ENCODE measurements at places on chromosomes 5 and 9.

- no peak for DNase-seq
Measured at GRCh38 chr5:5719292-5719691, 296.8 kb downstream of the ICE1 start.

DNA sequence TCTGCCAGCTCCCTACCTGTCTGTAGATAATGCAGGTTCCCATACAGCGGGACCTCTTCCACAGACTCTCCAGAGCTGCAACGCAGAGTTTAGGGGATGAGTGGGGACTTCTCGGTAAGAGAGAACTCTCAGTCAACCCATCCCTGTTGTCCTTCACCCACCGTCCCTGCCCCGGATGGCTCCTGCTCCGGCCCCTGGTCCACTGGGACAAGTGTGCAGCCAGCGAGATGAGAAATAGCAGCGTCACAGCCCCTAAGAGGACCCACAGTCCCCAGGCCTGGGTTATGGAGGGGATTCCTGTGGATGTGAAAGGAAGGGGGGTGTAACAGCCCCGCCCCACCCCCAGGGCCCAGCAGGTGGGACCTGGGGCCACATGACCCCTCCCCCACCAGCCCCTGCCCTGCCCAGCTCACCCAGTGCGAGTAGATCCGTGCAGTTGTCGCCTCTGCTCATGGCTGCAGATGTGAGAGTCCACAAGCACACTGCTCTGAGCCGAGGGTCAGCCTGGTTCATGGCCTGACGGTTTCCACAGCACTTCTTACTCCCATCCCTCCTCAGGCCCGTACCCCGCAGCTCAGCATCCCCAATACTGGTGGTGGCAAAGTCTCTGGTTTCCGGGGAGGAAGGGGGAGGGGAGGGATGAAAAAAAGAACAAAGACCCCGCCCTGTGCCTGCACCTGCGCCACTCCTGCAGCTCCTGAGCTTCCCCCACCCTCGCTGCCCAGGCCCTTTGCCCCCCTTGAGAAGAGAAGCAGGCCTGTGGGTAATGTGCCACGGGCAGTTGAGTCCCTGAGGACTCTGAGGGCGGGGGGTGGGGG is at the start of gene SIT1:
Gene SIT1 (minus strand): TSS at position 591 of the 818 bp plus-strand sequence. CDS start 78 bp downstream, at position 513.
- no peak for DNase-seq

GRCh38 chr5:88094403-88094802 is 174.2 kb downstream of the TMEM161B start:
- no peak for DNase-seq

GRCh38 chr5:150035139-150035895 is 34.8 kb downstream of the HMGXB3 start:
- no peak for DNase-seq

GRCh38 chr5:123157791-123158581 is 68.9 kb downstream of the PRDM6 start:
- DNase-seq: no peak

DNA sequence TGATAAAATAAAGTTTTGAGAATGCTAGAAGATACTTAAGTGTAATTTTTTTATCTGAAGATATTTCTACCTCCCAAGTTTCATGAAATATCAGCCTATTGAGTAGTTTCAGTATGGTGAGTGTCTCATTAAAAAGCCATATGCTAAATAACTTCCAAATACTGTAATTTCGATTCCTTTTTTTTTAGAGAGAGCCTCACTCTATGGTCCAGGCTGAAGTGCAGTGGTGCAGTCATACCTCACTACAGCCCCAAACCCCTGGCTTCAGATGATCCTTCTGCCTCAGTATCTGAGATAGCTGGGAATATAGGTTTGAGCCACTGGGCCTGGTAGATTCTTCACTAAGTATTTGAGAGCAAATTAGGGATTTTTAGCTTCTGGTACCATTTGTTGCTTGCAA is 24.5 kb downstream of the CDC42SE2 start:
- DNase-seq: no peak

- DNase-seq: no peak
Measured at GRCh38 chr5:32780508-32780919, 69.4 kb downstream of the NPR3 start.

- no peak for DNase-seq
Measured at GRCh38 chr5:168468836-168469235, 17.4 kb upstream of the RARS1 start.

DNA sequence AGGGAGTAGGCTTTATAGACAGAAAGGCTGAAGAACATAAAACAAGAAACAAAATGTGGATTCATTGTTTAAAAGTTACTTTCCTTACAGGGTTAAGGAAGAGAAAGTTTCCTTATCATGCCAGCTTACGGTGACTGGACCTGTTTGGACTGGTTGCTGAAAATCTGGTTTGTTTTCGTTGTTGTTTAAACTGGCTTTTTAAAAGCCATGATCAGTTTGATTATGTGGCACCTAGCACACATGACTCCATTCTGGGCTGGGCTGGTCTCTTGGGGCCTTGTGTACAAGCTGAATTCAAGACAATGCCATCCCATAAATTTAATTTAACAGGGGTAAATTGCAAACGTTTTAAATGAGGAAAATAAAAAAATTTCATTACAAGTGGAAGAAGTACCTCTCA is 18.4 kb upstream of the ZNF474 start:
- no peak for DNase-seq

- no peak for DNase-seq
Measured at GRCh38 chr5:124796495-124796894, 50.1 kb upstream of the ZNF608 start.

GRCh38 chr5:179530069-179530998 is 20.0 kb upstream of the RUFY1 start:
- DNase-seq: no peak

DNA sequence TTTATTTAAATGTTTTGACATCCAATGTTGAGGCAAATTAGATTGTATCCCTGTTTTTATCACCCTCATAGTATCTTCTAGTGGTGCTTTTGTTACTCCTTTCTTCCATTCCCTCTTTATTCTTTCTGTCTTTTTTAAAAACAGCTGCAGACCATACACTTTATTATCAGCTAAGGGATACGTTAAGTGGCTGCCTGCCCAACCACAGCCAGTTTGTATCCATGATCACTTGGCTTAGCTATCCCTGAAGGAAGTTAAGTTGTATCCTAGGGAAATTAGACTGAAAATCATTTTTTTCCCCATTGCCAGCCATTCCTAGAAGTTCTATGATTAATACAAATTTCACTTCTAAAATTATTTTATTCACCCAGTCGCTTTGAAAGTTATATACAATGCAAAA is 1032.7 kb downstream of the NR2F1-AS1 start:
- no peak for DNase-seq

GRCh38 chr9:135552698-135553171 is 6.8 kb downstream of the OBP2A start:
- DNase-seq: no peak

DNA sequence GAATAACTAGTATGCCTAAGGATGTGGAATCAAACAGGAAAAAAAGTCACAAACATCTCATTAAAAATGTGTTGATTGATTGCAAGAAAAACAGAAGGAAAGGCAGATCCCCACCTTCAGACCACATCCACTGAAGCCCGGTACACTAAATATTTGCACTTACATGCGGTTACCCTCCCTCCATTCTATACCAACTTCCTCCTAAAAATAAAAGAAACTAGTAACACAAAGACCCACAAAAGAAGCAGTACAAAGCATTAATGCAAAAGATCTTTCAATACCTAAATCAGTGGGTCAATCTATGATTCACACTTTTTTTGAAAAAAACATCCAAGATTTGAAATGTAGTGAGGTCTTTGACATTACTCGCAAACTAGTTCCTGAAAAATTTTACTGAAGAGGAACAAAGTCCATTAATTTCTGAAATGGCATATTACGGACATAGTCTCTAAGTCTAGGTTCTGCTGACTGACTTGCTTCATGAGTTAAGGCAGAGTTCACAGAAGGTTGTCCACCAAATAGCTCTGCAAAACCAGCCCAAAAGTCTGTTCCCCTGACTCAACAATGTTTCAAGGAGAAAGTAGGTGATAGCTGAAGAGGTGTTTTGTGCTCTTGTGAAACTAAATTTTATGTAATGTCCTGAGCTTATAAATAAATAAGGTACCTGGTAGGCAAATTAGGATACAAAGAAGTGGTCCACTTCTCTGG is 100.7 kb downstream of the PAM start:
- no peak for DNase-seq

GRCh38 chr9:121509180-121509579 is 9.5 kb upstream of the GGTA1 start:
- DNase-seq: no peak

GRCh38 chr5:155728146-155728856 is 598.7 kb upstream of the SGCD start:
- no peak for DNase-seq

- no peak for DNase-seq
Measured at GRCh38 chr9:134251296-134252069, 74.8 kb upstream of the RXRA start.

GRCh38 chr9:128917151-128917849 is 3.5 kb upstream of the PHYHD1 start:
- no peak for DNase-seq

All from cortex of kidney (tissue), 1 donor.